Left ventricle myocardium inferior (tissue), 1 donor: ENCODE measurements at places on chromosomes 13 and 19. TPM values are rescaled to one million over a fixed set of nuclear protein-coding genes. Genes with fewer than 3 reads are reported as not detected.

The PLD3 gene
- 156 TPM for total RNA-seq

The LHB gene
- total RNA-seq: not detected

The KIR2DL4 gene
- total RNA-seq: not detected

The IGFL4 gene
- total RNA-seq: not detected

The ZNF562 gene
- total RNA-seq: 19.5 TPM

The ZNF420 gene
- total RNA-seq: 9.6 TPM

The SHC2 gene
- total RNA-seq: 11.3 TPM

The NEK5 gene
- total RNA-seq: 0.25 TPM

The NCAN gene
- total RNA-seq: not detected

The FAM216B gene
- total RNA-seq: 0.99 TPM

The ZNF136 gene
- total RNA-seq: 5.6 TPM
